ENCODE measurements at places on chromosomes 7 and 10.
A peak's percentile ranks its signal among the peaks of the same experiment; 100 is the strongest.

- DNase-seq, result no peak
Measured at GRCh38 chr10:80900661-80901060, 363.0 kb downstream of the SH2D4B start.

GRCh38 chr10:6980353-6980752 lies 400.3 kb upstream of the PRKCQ start:
- DNase-seq, result no peak

DNA sequence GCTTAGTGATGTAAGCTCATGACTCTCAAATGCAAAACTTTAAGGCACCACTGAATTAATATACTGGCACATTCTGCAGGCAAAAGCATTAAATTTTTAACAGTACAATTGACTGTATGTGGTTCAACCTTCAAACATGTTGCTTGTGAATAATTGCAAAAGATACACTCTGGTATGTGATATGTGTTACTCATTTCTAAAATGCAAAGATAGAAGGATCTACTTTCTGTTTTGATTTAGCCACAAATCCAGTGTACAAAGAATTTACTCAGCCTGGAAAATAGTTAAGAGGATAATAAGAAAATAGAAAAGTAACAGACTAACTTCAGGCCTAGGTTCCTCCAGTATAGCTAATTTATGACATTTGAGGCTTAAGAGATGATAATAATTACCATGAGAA lies 66.6 kb upstream of the NOBOX start:
- DNase-seq, result no peak

DNA sequence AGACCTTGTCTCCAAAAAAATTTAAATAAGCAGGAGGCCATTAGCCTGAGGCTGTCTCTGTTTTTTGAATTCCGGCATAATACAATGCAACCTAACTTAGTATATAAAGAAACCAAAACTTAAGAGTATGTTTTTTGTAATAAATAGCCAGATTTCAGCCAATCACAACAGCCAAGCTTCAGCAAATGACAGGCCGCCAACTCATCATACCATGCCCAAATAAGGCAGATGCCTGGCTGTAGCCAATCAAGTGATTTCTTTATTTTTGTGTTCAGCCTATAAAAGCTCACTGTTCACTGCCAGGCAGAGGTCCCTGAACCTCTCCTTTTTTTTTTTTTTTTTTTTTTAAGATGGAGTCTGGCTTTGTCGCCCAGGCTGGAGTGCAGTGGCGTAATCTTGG lies 12.7 kb upstream of the PURB start:
- no peak for DNase-seq

- no peak for DNase-seq
Measured at GRCh38 chr7:133646472-133647315, 393.8 kb downstream of the EXOC4 start.

GRCh38 chr10:13851906-13852305 lies 265.1 kb downstream of the PRPF18 start:
- no peak for DNase-seq

GRCh38 chr7:110090110-110090820 lies 1000.7 kb upstream of the LRRN3 start:
- DNase-seq, result no peak

DNA sequence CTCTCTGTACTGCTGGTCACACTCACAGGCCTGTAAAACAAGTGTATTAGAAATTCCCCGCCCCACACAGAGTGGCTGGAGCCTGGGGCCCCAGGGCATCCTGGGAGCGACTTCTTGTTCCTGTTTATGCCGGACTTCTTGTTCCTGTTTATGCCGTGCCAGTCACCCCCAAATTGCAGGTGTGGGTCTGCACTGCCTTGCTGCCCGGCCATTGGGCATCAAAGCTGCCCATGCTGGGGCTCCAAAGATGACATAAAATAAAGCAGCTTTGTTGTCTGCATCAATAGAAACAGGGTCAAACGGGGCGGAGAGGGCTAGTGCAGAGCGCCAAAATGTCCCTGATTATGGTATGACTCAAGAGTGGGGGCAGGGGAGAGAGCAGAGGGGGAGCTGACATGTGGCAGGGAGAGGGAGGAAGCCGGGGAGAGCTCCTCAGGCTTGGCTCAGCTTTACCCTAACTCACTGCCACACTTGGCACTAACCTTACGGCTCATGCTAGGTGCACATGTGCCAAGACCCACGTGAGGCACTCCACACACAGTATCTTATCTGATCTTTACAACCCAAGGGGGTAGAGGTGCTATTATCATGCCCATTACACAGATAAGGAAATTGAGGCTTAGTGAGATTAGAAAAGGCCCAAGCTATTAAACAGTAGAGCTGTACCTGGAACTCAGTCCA lies 98.4 kb downstream of the PIP4K2A start:
- peak; percentile 26 for DNase-seq

- peak; percentile 48 for DNase-seq
Measured at GRCh38 chr10:33114451-33114952, 156.5 kb upstream of the ITGB1 start.

DNA sequence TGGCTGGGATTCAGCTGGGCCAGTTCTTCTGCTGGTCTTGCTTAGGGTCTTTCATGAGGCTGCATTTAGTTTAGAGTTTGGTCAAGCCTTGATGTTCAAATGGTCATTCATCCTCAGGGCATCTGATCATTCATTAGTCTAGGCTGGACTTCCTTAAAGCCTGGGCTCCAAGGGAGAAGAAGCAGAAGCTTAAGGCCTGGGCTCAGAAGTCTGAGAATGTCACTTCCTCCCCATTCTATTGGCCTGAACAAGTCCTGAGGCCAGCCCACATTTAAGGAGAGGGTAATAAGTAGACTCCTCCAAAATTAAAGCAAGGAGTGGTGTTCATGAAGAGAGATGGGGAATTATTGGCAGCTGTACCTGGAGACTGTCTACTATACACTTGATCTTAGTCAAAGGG lies 193.2 kb upstream of the HABP2 start:
- no peak for DNase-seq

- no peak for DNase-seq
Measured at GRCh38 chr7:156725073-156725472, 84.5 kb downstream of the RNF32 start.

DNA sequence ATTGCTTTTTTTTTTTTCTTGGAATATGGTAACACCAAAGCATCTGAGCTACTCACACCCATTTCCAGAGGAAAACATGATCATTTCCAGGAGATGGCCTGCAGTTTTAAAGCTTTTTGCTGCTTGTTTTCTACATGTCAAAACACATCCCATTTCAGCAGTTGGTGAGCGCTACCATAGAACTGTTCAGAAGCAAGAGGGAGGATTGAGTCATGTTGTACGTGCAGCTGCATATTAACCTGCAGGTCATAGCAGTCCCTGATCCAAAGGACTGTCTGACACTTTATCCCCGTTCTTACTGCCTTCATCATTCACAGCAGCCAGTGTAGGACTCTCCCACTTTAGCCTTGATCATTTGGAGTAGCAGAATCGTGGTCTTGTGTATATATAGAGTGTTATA lies 124.6 kb downstream of the AUTS2 start:
- no peak for DNase-seq

DNA sequence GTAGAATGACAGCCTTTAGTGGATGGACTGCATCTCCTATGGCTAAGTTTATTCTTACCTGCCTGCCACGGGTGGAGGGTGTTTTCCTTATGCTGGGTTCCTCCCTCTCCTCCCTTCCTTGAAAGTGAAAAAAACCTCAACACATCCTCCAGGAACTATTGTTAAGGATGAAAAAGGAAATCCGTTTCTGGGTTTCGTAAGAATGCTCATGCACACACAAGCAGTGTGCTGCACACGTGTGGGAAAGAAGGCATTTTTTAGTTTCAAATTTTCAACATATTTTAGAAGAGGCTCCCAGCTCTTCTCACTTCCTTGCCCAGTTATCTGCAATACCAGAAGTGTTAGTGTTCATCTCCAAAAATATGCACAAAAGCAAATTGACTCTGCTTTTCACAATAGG lies 90.6 kb downstream of the FAM171A1 start:
- DNase-seq, result peak; percentile 52

- DNase-seq, result no peak
Measured at GRCh38 chr10:36761121-36761520, 364.3 kb upstream of the ANKRD30A start.

DNA sequence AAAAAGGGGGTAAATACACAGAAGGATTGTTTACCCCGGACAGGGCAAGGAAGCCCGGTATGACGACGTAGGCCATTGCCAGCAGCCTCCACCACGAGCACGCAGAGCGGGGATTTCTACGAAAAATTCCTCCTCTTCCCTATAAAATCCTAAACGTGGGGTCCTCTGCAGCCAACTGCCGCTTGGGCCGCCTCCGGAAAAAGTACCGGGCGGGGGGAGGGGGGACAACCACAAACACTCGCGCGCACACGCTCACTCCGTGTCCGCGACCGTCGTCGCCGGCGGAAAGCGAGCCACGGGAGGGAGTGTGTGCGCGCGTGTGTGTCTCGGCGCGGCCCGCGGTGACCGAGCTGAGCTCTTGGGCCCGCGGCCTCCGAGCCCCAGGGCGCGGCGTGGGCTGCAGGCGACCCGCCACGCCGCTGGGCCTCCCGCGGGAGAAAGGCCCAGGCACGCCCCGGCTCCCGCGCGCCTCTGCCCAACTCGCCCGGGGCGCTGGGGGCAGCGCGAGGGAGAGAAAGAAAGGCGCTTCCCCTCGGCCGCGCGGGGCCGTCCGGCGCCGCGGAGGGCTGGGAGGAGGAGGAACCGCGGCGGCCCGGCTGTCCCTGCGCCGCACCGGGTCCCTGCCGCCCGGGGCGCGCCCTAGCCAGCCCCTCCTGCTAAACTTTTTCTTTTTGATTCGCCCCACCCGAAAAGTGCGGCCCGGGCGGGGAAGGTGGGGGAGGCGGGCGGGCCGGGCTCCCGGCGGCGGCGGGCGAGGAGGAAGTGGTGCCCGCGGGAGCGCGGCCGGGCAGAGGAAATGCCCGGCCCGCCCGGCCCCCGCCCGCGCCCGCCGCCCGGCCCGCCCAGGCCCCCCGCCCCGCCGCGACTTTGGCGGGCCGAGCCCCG lies 1.5 kb downstream of the CTBP2 start:
- DNase-seq, result peak; percentile 69

GRCh38 chr7:90747516-90747915 lies 151.4 kb downstream of the CDK14 start:
- no peak for DNase-seq

DNA sequence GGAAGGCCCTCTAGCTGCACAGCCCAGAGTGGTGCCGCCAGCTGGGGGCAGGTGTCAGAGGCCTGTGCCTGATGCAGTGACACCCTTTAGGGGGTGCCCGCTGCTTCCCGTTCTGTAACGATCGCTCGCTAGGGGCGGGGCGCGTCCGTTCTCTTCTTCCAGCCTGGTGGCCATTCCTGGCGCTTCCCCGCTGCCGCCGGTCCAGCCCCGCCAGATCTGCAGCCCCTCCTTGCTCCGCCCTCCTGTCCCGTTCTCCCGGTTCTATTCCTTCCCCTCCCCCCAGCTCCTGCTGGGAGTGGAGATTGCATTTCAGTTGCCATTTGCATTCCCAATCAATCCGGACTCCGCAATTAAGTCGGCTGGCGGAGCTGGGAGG lies 39.2 kb downstream of the AGAP3 start:
- DNase-seq, result no peak

DNA sequence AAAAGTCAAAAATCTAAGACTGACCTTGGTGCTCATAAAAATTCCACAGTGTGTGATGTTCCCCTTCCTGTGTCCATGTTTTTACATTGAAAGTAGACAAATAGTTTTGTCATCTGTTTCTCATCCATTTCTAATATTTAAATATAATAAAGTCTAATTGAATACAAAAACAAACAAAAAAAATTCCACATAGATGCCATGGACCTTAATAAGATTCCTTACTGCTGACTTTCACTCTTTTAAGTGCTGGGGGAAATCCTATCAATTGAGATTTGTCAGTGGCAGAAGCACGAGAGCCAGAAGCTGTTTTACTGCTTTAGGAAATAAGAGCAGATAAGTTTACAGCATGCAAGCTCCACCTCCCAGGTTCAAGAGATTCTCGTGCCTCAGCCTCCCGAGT lies 310.0 kb downstream of the ABCA13 start:
- no peak for DNase-seq

- peak; percentile 78 for DNase-seq
Measured at GRCh38 chr10:69217119-69217754, 2.9 kb upstream of the HKDC1 start.

DNA sequence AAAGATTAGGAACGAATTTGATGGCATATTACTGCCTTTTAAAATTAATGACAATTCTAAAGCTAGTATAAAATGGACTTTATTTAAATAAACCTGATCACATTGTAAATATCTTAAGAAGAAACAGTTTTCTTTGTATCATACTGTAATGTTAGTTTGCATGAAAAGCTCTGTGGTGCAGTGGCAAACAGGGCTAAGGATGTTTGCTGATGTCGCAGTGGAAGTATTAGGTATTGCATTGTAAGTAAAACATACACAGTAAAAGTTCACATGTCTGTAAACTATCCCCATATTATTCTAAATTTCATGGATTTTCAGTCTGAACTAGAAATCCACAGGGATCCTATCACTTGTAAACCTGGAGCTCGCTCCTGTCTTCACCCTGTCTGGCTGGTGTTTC lies 252.6 kb upstream of the ZNF32 start:
- no peak for DNase-seq

DNA sequence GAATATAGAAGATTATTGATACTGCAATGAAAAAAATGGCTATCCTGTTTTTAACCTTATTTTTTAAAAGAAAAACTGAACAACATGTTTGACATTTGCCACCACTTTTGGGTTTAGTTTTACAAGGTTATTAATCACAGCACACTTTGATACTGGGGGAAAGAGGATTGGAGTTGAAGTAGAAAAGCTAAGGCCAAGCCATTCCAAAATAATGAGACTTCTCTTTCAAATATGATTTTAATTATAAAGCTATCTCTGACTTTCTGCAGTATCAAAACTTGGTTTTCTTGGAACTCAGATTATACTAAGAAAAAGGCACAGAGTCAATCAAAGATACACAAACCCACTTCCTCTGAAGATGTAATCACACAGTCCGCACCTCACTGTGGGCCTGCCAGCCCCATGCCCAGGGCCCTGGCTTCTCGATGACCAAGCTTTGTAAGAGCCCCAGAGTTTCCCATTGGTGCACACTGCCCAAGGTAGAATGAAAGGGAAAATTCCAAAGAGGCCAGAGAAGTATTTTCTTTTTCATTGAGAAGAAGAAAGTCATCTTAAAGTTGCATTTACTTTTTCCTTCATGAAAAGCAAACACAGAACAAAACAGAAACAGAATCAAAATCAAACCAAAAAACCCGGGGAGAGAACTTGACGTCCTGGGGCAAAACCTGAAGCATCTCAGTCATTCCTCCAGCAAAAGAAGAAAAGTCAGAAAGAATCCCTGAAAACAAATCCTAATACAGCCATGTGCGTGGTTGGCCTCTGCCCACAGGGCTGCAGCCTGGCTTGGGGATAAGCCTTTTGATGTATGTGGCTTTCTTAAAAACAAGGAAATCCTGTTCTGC lies 187.7 kb upstream of the KLF6 start:
- DNase-seq, result peak; percentile 17

DNA sequence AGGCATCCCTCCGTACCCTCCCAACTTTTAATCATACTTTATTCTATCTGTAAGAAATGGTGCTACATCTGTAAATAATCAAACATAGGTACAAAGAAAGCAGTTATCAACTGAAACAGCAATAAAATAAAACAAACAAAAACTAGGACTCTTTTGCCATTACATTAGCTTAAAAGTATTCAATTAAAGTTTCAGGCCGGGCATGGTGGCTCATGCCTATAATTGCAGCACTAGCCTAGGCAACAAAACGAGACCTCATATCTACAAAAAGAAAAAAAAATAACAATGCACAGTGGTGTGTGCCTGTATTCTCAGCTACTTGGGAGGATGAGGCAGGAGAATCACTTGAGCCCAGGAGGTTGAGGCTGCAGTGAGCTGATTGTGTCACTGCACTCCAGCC lies 161.9 kb downstream of the SGMS1 start:
- DNase-seq, result no peak

- DNase-seq, result no peak
Measured at GRCh38 chr7:41292487-41292886, 410.4 kb downstream of the INHBA start.

Data from AG20443 (cell line).